H54 (cell line): ENCODE measurements at places on chromosomes 11 and 22.

- DNase-seq = no peak
These were observed 171.7 kb downstream of the MPPED1 start for GRCh38 chr22:43583501-43583900.

DNA sequence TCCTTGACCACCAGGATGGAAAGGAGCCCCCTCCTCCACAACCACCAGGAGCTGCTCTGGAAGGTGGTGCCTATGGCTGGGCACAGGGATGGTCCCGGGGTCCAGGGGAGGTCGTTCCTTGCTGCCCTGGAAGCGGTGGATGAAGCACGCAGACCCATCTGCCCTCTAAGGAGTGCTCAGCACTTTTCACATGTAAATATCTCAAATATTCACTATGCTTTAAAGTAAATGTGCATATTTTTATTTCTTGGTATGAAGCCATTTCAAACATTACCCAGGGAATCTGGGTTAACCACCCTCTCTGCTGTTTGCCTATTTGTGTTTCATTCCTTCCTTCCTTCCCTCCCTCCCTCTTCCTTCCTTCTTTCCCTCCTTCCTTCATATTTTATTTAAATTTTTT, 21.7 kb downstream of the SPATA19 start:
- no peak for DNase-seq

GRCh38 chr22:49258107-49259010, 569.3 kb downstream of the BRD1 start:
- no peak for DNase-seq

DNA sequence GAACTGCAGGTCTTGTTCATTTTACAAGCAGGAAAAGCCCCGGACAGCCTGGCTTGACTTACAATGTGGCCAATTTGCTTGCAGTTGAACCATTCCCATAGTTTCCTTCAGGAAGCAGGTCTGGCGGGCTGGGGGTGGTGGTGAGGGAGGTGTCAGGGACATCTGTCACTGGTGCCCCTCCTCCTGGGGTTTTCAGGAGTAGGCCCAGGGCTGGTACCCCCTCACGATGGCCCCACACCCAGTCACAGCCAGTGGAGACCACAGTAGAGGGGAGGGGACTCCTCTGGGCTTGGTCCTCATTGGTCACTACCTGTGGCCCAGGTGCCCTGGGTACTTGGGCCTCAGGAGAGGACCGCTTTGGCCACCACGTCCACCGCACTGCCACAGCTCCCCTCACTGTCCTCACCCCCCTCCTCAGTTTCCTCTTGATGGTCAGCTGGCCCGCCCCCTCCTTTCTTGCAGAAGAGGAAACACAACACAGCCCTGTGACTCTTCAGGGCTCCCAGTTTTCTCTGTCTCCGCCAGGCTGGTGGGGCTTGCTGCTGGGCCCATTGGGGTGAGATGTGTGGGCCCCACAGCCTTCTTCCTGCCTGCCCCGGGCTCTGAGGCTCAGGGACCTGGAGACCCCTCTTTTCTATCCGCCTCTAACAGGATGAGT, 39.8 kb upstream of the SHISAL1 start:
- no peak for DNase-seq

- no peak for DNase-seq
These were observed 66.3 kb upstream of the API5 start for GRCh38 chr11:43245466-43245865.

DNA sequence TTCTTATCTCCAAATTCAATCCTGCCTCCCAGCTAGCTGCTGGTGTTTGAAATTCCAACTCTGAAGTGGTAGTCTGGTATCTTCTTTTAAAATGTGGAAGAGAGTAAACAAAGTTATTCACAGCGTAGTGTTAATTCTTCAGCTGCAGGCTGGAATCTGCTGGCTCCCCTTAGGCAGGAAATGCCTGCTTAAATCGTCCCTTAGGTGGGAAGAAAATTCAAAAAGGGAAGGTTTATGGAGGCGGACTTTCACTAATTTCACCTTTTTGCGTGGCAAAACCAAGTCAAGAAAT, 439.0 kb upstream of the CCDC90B start:
- no peak for DNase-seq

- DNase-seq = no peak
These were observed 47.6 kb upstream of the OR8B8 start for GRCh38 chr11:124493016-124493655.

DNA sequence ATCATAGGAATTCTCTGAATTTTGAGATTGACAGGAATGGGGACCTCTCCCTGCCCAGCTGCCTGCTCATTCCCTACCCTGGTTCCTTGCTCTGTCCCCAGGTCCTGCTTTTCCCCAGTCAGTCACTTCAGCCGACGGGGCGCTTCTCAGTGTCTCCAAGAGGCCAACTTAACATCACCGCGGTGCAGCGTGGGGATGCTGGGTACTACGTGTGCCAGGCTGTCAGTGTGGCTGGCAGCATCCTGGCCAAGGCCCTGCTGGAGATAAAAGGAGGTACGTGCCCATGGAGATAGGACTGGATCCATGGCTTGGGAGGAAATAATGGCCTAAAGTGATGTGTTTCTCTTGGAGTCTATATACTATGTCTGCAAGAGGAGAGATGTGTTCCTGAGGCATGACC, 7.0 kb downstream of the ROBO3 start:
- no peak for DNase-seq
